PC-9 (cell line): ENCODE measurements at places on chromosomes 6 and 20. TPM values are rescaled to one million over a fixed set of nuclear protein-coding genes. Genes with fewer than 3 reads are reported as not detected.
A peak's percentile ranks its signal among the peaks of the same experiment; 100 is the strongest.

The SLC25A27 gene
- 25.0 and 27.1 TPM in 2 replicates for total RNA-seq

The CFB gene
- total RNA-seq, result 22.6 and 25.5 TPM in 2 replicates

- peak; percentile 55 for DNase-seq
Measured at GRCh38 chr20:31570735-31571617, 34.1 kb upstream of the ID1 start.

GRCh38 chr6:11532097-11532496 lies 5.5 kb upstream of the TMEM170B start:
- DNase-seq, result no peak

DNA sequence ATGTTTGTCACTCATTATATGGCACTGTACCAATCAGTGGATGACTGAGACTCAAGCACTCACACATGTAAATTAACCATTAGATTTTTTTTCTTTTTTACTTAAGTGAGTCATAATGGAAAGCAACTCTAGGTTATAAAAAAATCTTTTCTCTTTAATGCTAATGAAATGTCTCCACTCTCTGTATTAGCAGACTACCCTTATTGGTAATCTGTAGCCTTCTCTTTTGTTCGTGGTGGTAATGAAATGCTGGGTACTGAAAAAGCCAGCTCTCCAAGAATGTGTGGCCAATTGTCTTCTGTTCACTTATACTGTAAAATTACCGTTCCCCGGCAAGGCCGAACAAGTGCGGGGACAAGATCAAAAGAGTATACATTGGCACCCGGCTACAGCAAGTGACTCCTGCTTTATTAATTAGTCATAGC lies 69.0 kb downstream of the AFG1L start:
- no peak for DNase-seq

GRCh38 chr6:132780770-132781371 lies 17.6 kb downstream of the SLC18B1 start:
- DNase-seq, result no peak

DNA sequence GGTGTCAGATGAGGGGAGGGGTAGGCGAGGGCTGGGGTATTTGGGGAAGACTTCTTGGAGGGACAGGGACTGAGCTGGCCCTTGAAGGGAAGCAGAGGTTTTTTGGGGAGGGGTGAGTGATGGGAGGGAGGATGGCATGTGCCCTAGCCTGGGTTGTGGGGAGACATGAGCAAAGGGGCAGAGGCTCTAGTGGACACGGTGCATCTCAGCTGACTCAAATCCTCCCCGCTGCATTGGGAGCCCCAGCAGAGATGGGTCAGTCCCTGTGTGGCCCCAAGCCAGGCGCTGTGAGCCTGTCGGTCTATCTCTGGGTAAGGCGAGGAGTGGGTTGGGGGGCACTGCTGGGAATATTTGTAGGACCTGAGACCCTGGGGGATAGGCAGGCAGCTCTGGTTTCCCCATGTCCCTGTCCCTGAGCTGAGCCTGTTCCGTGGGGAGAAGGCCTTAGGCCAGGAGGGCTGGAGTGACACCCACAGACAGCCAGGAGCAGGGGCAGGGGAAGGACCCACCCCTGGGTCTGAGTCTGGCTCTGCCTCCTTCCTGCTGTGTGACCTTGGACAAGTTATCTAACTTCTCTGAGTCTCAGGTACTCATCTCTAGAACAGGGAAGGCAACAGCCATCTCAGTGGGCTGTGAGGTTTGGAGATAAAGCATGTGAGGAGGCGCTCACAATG lies 36.0 kb downstream of the SPDEF start:
- DNase-seq, result no peak

DNA sequence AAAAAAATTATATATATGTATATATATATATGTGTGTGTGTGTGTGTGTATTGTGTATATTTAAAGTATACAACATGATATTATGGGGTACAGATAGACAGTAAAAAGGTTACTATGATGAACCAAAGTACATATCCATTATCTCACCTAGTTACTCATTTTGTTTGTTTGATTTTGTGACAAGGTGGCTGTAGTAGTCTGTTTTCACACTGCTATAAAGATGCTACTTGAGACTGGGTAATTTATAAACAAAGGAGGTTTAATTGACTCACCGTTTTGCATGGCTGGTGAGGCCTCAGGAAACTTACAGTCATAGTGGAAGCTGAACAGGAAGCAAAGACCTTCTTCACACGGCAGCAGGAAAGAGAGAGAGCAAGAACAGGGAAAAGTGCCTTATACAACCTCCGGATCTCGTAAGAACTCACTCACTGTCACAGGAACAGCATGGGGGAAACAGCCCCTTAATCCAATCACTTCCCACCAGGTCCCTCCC lies 30.2 kb upstream of the DACT2 start:
- no peak for DNase-seq

GRCh38 chr6:116424001-116424400 lies 37.2 kb upstream of the CALHM6 start:
- DNase-seq, result no peak

DNA sequence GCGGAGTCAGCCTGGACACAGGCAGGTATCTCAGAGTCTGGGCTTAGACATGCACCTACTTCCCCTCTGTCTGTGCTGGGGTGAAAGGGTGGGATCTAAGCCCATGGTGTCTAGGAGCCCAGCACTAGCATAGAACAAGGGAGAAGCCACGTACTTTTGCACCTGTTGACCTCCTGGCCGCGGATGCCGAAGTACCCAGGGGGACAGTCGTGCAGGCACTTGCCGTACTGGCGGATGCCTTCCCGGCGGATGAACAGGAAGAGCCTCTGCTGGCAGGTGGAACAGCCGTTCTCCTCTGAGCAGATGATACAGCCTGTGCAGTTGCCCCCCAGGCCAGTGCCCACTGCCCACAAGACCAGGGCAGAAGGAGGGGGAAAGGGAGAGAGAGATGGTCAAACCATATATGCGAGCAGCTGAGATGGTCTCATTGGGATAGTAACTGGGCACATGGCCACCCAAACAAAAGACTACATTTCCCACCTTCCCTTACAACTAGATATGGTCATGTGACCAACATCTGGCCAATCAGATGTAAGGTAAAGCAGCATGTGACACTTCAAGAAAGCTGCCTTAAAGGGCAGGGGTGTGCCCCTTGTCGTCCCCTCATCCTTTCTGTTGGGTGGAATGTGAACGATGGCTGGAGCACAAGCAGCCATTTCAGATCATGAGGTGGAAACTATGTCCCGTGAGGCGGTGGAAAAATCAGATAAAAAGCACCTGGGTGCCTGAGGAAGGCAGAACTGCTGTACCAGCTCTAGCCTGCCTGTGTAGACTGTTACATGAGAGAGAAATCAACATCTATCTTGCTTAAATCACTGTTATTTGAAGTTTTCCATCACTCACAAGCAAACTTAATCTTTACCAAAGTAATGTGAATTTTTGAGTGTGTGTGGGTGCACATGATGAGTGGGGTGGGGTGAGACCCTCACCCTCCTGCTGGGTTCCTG lies 34.0 kb downstream of the RSPO4 start:
- no peak for DNase-seq

GRCh38 chr6:97049253-97050011 lies 124.9 kb downstream of the KLHL32 start:
- no peak for DNase-seq

GRCh38 chr20:16459019-16459700 lies 114.1 kb downstream of the KIF16B start:
- DNase-seq, result no peak
